ENCODE measurements at places on chromosomes 7 and 10.

GRCh38 chr10:119312241-119312640, 104.9 kb downstream of the GRK5 start:
- DNase-seq: no peak

DNA sequence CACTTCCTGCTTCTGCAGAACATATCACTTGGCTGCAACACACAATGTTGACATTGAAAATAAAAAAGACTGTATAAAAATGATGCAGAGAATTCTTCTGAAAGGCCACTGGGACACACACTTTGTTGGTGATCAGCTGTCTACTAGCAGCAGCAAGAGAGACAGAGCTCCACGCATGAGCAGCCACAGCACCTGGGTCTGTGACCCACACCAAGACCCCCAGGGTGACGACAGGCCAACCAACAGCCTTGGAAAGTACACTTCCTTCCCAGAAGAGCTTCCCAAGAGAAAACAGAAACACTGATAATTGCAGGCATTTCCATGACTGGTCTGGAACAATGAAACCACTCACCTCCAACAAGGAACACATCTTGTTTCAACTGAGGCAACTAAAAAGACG, 239.0 kb downstream of the DIP2C start:
- DNase-seq: no peak

DNA sequence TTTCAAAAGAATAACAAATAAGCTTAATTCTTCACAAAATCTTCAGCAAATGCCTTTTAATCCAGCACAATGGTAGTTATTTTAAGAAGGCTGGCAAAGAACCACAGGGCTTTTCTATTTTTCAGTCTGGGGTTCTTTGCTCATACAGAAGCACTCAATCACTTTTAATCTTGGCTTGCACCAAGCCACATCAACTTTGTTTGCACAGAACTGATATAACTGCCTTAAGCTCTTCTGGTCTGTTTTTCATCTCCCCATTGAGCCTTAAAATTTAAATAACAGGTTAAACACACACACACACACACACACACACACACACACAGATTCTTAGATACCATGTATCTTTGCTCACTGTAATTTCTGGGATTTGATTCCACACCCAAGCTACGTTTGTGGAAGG, 377.0 kb downstream of the GATA3 start:
- no peak for DNase-seq

DNA sequence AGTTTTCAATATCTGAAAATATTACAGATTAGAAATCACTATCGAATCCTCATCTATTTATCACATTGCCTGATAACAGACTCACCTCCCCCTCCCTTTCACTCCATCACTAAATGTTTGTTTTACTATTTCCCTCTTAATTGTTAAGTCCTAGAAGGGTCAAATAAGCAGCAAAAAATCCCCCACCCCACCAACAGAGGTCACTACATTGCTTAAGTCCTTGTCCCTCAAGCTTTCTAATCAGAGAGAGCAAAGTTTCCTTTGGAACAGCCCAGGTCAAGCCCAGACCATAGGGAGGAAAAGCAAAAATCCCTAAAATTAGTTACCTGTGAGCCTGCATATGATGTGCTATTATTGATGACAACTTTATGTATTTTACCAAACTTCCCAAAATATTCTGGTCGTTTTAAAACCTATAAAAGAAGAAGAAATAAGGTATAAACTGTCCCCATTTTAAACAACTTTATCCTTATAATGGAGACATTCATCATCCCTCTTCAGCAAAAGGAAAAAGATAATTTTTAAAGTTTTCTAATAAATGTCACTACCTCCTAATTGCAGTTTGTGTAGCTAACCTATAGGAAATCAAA, 95.0 kb downstream of the CNOT4 start:
- no peak for DNase-seq

Measured in activated CD4-positive, CD25-positive, alpha-beta regulatory T cell (primary cell).